ENCODE measurements at places on chromosomes 11 and 22. TPM values are rescaled to one million over a fixed set of nuclear protein-coding genes. Genes with fewer than 3 reads are reported as not detected.

The FAM180B gene
- 0.12 TPM for total RNA-seq

The FGF19 gene
- not detected for total RNA-seq

The BLID gene
- 22.6 TPM for total RNA-seq

The HBB gene
- total RNA-seq = not detected

The PRRG4 gene
- 0.12 TPM for total RNA-seq

The RASSF7 gene
- 4.3 TPM for total RNA-seq

The MS4A1 gene
- total RNA-seq = not detected

The CCDC87 gene
- total RNA-seq = 0.25 TPM

The BEST1 gene
- total RNA-seq = 3.1 TPM

The ADORA2A gene
- 1.00 TPM for total RNA-seq

The CXCR5 gene
- not detected for total RNA-seq

The TMEM41B gene
- 124 TPM for total RNA-seq

The MMP13 gene
- total RNA-seq = not detected

The SLC22A9 gene
- not detected for total RNA-seq

The MRGPRX3 gene
- total RNA-seq = not detected

The VPS26B gene
- total RNA-seq = 46.0 TPM

The NRGN gene
- 1.5 TPM for total RNA-seq

The OR52H1 gene
- total RNA-seq = 1.1 TPM

The CECR2 gene
- total RNA-seq = 0.37 TPM

The PIH1D2 gene
- 2.2 TPM for total RNA-seq

The ZNF215 gene
- 10.4 TPM for total RNA-seq

The CST6 gene
- total RNA-seq = not detected

The HOATZ gene
- under 0.01 TPM for total RNA-seq

The PACSIN3 gene
- total RNA-seq = 29.7 TPM

The C11orf65 gene
- total RNA-seq = 1.5 TPM

The RIMBP3C gene
- total RNA-seq = 0.11 TPM

The TRPM5 gene
- total RNA-seq = not detected

The FAU gene
- 229 TPM for total RNA-seq

The C11orf16 gene
- not detected for total RNA-seq

The XRRA1 gene
- total RNA-seq = 14.7 TPM
